ENCODE measurements at places on chromosomes 2 and 18.

DNA sequence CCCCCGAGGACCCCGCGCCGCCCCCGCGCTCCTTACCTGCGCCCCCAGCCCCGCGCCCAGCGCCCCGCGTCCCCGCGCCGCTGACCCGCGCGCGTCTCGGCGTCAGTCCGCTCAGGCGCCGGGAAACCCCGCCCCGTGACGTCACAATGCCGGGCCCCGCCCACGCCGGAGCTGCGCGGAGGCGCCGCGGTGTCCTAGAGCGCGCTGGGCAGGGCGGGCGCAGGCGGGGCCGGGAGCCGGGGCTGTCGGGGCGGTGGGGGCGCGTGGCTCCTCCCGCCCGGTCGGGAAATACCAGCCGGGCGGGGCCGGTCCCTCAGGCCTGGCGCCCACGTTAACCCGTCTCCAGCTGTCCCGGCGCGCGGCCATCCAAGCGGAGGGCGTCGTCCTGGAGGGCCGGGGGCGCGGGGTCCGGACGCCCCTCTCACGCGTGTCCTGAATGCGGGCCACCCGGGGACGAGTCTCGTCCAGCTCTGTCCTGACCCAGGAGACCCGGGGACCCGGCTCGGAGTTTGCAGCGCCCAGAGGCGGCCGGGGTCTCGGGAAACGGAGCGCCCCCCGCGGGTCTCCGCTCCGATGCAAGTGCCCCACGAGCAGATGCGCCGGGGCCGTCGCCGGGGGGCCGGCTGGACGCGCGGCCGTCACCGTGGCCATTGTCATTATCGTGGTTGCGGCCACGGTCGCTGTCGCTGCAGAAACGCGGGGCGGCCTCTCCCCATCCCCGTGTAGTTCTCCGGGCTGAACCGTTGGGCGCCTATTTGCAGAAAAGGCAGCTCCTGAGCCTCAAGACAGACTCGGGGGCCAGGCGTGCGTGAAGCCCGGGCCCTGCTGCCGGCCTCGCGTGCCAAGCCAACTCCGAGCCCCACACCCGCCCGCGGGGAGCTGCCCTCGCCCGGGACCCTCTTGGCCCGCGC is at the start of gene SLC66A2:
SLC66A2 (minus strand) TSS at position 109 of the 911 bp plus-strand sequence. CDS start 727 bp downstream, outside the sequence.
- DNase-seq: peak; percentile 31

DNA sequence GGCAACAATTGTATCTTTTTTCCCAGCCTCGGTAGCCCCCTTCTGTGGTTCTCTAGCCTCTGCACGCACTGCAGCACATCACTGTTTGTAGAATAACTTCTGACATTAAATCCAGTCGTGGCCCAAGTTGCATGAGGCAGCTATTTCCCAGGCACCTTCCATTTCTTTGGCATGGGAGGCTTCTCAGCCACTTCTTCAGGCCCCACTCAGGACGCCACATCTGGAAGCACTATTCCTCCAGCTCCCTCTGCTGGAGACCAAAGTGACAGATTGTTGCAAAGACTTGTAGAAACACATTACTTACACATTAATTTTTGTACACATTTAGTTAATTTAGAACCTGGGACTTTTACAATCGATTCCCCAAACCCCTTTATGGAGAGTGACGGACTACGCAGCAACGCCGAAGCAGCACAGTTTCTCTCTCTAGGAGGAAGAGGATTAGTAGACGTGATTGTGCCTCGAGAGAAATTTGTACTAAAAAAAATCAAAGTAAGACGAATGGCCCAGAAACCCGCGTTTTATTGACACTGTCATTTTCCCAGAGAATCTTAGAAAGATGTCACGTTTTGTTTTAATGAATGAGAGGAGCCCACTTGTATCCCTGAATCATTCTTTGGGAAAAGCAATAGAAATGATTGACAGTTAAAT is 57.8 kb upstream of the RGPD5 start:
- no peak for DNase-seq

DNA sequence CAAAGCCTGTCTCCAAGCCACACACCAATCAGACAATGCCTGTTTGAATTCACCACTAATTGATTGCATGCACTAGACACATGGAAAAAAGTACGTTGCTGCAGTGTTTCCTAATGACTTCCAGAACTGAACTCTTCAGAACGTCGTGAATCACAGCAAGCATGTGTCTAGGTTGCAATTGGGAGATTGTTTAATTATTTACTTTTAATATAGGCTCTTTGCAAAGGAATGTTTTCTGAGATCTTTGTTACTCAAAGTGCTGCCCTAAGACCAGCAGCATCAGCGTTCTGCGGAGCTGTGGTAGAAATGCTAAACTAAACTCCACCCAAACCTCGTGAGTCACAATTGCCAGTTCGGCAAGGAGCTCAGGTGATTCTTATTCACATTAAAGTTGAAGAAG is 52.7 kb upstream of the CCDC68 start:
- no peak for DNase-seq

DNA sequence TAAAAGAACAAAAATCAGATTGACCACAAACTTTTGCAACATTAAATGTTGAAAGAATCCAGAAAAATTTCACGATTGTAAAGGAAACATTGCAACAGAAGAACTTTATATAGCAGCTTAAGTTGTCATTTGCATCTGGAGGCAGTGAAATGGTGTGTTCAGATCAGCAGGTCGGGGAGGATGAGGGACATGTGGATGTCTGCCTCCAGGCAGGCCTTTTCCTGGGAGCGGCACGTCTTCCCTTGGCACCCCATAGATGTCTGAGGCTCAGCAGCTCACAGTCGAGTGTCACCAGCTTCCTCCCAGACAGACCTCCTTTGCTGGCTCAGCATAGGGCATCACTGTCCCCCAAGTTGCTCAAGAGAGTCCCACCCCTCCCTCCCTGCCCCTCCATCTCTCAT is 44.3 kb upstream of the ASB1 start:
- DNase-seq: no peak

Data from esophagus squamous epithelium (tissue), 5 donors.